ENCODE measurements at places on chromosomes 16 and 17.

DNA sequence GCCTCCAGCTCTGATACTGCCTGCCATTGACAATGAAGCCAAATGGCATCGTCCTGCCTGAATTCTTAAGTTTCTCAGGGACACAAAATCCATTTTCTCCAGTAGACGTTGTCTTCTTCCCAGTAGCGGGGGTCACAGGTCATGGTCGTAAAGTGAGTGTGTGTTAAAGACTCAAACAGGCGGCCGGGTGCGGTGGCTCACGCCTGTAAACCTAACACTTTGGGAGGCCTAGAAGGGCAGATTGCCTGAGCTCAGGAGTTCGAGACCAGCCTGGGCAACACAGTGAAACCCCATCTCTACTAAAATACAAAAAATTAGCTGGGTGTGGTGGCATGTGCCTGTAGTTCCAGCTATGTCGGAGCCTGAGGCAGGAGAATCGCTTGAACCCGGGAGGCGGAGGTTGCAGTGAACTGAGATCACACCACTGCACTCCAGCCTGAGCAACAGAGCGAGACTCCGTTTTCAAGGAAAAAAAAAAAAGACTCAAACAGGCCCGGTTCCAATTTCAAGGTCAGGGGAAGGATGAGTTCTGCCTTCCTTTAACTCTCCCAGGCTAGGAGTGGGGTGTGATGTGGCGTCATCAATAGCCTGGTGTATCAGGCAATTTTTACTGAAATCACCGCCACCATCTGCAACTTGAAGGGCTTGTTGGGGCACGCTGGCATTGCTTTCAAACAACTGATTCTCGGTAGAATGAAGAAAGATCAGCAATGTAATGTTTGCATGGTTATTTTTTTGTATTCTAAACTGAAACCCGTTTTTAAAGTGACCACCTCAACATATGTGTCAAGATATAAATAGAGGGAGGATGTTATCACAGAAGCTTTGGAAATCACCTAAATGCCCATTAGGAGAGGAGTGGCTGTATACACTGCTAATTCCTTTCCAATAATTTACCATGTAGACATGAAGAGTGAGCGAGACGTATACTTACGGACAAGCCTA is 91.0 kb downstream of the WSCD1 start:
- DNase-seq = no peak

GRCh38 chr17:79340333-79341221 is 266.0 kb downstream of the ENGASE start:
- no peak for DNase-seq

DNA sequence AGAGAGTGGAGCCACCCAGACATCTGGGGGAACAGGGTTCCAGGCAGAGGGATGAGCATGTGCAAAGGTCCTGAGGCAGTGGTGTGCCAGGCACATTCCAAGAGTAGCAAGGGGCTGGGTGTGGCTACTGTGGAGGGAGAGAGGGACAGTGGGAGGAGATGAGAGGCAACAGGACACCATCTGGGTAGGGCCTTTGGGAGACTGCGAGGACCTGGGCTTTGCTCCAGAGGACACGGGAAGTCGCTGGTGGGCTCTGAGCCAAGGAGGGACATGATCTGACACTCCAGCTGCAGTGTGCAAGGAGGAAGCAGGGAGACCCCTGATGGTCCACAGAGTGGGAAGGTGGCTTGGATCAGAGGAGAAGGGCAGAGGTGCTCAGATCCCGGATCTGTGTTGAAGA is 56.7 kb upstream of the MED9 start:
- DNase-seq = no peak

GRCh38 chr17:40344421-40345160 is 19.9 kb downstream of the GJD3 start:
- DNase-seq = no peak

DNA sequence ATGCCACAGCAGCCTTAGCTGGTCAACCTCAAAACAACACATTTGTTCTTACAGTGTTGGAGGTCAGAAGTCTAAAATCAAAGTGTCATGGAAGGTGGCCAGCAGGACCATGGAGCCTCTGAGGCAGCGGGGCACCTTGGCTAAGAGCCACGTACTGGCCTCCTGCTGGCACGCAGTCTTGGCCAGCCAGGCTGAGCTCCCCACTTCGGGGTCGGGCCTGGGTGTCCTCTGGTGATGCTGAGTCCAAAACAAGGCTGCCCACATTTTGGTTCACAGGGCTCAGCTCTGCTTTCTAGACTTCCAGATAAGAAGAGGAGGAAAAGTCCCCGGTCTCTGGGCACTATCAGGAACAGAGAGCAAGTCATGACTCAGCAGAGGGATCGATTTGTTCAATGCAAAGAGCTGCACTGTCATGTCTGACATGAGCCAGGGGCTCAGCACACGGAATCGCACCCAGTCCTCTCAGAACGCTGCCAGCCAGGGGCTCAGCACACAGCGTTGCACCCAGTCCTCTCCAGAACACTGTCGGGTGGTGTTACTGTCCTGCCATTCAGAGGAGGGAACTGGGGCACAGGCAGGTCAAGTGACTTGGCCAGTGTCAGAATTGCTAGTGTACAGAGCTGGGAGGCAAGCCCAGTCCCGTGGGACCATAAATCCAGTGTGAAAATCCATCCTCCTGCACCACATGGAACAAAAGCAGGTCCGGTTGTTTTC is 2.5 kb downstream of the LGALS9 start:
- DNase-seq = no peak

DNA sequence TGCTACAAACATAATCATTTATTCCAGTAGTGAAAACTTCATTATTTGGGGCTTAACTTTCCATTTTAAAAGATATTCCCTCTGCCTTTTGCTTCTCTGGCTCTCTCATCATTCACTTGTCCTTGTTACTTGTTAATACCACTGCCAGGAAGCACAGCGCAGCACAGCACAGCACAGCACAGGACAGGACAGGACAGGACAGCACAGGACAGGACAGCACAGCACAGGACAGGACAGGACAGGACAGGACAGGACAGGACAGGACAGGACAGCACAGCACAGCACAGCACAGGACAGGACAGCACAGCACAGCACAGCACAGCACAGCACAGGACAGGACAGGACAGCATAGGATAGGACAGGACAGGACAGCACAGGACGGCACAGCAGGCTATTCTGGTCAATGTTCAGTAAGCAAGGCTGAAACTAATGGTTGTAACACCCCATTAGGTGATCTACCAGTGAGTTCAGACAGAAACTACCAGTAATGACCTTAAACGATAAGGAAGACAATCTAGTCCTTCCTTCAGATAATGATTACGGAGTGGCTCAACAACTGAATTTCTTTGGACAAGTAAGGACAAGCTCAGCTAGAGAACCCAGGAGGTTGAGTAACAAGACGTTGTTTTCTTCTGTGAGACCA is 31.9 kb downstream of the COG1 start:
- no peak for DNase-seq

- peak; percentile 38 for DNase-seq
Measured at GRCh38 chr16:87278191-87279093, 38.8 kb downstream of the C16orf95 start.

GRCh38 chr17:43014020-43014648 is 7.5 kb downstream of the IFI35 start:
- no peak for DNase-seq

DNA sequence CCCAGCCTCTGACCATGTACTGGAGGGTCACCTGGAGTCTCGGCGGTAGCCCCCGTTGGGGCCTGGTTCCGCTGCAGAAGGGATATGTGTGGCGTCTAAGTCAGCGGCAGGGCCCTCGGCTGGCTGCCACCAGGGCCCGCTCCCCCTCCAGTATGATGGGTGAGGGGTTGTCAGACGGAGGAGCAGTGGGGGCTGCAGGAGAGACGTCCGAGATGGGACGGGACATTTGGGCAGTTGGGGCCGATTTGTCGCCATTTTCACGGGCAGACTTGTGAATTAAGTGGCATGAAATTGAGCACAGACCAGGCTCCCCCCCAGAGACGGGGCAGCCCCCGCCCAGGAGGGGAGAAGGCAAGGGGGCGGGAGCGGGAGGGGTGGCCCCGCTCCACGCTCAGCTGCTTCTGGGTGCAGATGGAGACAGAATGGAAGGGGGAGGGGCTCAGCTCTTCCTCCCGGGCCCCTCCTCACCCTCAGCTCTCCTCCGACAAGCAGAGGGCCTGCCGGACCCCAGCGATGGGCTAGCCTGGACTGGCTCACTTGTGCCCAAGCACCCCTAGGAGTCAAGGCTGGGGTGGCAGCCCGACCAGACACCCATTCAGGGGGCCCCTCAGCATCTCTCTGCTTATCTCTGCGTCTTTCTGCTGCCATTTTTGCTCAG is 52.7 kb upstream of the LHX1 start:
- no peak for DNase-seq

DNA sequence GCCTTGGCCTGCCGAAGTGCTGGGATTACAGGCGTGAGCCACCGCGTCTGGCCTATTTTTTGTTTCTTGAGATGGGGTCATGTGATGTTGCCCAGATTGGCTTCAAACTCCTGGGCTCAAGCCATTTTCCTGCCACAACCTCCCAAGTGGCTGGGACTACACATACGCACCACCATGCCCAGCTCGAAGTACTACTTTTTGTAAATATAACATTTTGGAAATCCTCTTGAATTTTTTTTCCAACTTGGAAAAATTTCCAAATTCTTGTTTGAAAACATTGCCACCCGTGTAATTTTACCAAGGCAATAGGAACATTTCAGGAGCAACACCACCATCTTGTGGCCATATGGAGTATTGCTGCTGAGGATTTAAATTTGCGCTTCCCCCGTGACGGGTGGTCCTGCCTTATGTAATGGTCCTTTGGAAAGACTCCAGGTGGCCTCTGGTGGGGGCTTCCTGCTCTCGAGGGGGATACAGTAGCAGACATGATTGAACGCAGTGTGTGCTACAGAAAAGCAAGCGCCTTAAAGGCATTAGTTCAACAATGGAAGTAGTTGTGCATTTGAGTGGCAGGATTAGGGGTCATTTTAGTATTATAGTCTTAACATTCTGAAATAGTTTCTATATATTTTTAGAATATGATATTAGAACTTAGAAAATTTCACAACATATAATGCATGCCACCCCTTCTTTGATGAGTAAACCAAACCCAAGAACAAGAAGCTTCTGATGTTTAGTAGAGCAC is 8.0 kb downstream of the FLYWCH1 start:
- peak; percentile 30 for DNase-seq

DNA sequence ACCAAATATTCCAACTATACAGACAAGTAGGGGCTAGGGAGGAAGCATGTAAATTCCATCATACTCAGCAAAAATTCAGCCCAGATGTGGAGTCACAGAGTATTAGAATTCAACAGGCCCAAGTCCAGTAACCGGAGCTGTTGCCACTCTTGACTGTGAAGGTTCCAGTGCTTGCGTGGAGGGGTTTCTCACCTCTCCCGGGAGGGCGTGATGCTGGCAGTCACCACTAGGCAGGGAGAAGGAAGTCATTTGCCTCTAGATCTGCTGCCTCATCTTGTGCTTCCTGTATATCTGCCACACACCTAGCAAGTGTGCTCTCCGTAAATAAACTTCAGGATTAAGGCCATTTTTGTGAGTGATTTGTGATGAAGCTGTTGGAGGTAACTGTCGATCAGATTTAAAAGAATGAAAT is 1.0 kb upstream of the CKLF start:
- peak; percentile 19 for DNase-seq

- no peak for DNase-seq
Measured at GRCh38 chr17:55852734-55853133, 101.9 kb downstream of the PCTP start.

DNA sequence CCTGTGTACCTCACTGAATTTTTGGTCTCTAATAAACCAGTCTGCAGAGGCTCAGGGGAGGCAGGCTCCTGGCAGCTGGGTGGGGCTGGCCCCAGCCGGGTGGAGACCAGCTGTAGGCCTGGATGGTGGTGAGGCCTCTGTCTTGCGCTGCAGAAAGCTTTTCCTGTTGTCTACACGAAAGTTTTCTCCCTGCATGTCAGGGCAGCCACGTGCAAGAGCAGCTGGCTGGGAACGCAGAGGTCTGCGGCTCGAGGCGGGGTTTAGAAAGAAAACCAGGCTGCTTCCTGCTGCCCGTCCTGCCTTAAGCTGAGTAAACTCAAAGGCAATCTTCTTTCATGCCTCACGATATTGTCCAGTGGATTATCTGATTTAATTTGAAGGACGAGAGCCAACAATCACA is 2.4 kb downstream of the SERPINF1 start:
- DNase-seq = peak; percentile 17

- no peak for DNase-seq
Measured at GRCh38 chr17:68288804-68289203, 2.1 kb downstream of the SLC16A6 start.

- peak; percentile 16 for DNase-seq
Measured at GRCh38 chr17:61139219-61139618, 260.4 kb upstream of the TBX2 start.

DNA sequence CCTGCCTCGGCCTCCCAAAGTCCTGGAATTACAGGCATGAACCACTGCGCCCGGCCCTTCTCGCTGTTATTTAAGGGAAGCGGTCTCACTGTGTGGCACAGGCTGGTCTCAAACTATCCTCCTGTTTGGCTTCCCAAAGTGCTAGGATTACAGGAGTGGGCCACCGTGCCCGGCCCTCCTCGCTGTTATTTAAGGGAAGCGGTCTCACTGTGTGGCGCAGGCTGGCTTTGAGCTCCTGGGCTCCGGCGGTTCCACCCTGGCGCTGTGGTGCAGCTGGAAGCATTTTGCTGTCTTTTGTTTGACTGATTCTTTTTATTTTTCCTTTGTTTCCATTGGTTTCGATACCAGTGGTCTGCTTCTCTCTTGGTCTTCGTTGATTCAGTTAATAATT is 40.7 kb downstream of the FOXK2 start:
- no peak for DNase-seq

DNA sequence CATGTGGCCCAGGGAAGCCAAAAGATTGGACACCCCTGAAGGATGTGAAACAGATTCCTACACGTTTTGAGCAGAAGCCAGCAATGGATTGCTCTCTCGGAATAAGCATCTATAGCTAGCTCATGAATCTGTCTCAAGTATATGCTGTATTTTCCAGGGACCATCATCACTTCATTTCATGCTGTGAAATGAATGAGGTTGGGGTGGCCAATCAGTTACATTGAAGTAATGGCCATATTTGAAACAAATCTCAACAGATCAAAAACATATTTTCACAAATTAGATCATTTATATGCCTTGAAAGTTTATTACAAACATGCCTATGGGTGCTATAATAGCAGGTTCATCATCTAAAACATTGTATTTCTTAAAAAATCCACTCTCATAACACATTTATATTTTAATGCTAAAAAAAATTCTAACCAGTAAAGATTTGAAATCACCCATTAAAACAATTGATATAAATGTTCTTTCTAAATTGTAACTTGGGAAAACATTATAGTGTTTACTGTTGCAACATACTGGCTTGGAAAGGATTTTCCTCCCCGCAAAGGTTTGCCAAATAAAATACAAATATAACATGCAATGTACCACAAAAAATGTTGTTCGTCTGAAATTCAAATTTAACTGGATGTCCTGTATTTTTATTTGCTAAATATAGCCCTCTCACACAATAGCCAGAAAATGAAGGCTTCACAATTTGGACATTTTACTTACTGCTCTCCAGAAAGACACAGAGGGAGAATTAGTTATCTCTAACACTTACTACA is 743.6 kb downstream of the KCNJ2 start:
- no peak for DNase-seq

- DNase-seq = no peak
Measured at GRCh38 chr17:35171834-35172233, 22.4 kb downstream of the SLC35G3 start.
